GM04503 (cell line): ENCODE measurements at places on chromosomes 11 and 22.

GRCh38 chr11:106834567-106834966 is 183.7 kb downstream of the GUCY1A2 start:
- no peak for DNase-seq

DNA sequence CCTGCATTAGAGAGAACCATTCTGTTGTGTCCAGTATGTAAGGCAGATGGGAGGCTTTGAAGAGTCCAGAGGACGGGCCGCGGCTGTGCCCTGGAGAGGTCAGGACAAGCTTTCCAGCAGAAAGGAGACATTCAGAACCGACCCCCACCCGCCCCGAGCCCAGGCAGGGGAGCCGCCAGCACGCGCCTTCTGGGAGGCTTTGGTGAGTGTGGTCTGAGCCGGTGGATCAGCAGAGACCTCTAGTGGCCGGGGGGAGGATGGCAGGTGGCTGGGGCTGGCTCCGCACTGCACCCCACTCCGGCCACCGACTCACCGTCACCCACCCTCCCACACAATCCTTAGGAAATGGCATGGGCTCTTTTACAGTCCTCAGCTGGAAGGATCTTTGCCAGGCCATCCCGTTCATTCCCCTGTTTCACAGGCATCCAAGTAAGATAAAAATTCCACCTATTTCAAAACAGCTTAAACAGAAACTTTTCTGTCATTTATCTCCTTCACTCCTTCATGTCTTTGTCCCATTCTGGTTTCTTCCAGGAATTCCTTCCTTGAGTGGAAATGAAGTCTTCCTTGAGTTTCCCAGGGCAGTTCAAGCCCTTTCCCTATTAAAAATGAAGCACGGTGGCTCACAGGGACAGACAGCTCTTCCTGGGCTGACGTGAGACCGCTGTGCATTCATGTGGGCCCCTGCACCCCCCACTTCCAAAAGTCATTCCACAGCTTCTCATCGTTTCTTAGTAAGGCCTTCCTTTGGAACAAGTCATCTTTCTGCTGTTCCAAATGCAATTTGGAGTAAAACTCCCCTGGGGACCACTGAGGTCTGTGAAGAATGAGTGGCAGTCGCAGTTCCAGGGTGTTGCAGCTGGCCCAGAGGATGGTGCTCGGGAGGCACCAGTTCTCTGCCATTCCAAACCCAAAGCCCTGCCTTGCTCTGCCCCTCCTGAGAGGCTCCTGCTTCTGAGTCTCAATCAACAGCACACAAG is 91.0 kb downstream of the FEZ1 start:
- no peak for DNase-seq

DNA sequence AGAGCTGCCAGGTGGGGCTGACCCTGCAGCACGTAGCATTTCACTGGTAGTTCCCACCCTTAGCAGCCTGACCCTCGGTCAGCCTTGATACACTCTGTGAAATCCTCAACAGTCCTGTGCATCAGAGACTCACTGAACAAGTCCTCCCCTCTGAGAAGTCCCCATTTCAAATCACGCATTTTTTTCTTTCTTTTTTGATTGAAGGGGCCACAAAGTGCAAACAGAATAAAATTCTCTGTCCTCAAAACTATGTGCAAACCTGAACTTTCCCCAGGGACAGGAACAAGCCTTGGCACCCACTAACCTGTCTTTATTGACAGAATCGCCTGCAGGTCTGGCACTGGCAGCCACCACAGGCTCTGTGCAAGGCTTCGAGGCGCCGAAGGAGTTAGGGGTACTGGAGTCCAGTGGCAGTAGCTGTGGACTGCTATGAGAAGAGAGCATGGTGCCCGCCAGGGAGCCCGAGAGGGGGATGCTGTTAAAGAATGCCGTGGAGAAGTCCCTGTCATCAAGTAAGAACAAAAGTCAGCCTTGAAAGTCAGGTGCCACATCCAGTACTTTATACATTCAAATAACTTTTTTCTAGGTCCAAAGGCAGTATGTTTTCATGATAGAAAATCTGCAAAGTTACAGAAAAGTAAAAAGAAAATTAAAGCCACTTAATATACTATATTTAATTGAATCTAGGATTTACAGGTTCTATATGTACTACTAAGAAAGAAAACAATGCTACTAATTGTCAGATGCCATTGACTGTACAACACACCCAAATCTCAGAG is 53.8 kb downstream of the HIRA start:
- DNase-seq, result no peak

DNA sequence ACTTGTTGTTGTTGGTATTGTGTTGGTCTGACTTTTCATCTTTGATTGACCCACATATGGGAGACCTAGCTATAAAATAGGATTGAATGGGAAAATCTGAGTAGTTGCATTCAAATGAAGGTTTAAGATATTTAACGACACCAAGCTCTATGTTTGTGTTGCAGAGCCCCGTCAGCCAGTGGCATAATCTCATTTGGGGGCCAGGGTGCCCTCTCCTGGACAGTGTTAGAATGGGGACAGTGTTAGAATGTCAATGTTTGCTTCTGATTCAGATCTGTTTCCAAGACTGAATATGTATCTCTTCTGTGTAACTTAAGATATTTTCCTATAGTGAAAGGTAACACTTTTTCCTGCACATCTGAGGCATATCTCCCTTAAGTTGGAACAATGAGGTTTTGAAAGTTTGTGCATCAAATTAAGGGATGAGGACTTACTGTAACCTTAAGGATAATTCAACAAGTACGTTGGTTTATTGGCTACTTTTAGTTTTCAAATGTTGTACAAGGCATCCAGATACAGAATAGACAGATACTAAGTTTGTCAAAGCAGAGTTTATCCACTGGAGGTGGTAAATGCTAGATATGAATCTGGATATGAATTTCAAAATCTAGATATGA is 5.3 kb upstream of the OR52M1 start:
- no peak for DNase-seq

DNA sequence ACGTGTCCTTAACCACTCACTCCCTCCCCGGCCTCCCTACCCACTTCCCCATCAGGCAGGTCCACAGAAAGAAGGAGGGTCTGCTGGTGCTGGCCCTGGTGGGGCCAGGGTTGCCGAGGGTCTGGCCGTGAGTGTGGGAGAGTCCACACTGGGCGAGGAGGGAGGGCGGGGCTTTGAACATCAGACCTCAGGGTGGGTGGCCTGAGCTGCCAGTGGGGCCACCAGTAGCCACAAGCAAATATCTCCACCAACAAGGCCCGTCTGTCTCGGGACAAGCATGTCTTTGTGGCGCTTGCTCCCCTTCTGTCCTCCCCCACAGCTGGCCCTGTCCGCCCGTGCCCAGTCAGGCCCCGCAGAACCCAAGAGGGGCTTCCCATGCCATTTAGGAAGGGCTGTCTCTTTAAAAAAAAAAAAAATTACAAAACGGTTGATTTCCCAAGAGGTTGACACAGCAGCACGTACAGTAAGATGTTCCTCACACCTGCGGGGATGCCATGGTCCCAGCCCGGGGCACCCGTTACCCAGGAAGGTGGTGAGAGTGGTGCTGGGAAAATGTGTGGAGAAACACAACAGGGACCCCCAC is 17.7 kb upstream of the TALDO1 start:
- DNase-seq, result no peak

DNA sequence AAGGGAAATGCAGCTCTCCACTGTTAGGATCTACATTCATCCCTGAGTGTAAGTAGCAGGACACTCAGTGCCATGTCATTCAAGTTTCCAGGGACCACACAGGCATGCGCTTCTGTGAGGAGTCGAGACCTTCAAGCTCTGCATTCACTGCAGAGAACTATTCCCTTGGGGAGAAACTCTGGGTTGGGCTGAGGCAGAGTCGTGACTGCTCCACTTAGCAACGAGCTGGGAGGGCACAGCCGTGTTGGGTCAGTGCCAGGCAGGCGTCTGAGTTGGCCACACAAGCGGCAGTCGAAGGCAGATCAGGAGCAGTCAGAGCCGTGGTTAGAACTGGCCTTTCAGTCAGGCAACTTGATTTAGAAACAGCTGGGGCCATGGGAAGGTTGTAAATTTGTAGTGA is 14.7 kb downstream of the MPEG1 start:
- peak; percentile 50 for DNase-seq

DNA sequence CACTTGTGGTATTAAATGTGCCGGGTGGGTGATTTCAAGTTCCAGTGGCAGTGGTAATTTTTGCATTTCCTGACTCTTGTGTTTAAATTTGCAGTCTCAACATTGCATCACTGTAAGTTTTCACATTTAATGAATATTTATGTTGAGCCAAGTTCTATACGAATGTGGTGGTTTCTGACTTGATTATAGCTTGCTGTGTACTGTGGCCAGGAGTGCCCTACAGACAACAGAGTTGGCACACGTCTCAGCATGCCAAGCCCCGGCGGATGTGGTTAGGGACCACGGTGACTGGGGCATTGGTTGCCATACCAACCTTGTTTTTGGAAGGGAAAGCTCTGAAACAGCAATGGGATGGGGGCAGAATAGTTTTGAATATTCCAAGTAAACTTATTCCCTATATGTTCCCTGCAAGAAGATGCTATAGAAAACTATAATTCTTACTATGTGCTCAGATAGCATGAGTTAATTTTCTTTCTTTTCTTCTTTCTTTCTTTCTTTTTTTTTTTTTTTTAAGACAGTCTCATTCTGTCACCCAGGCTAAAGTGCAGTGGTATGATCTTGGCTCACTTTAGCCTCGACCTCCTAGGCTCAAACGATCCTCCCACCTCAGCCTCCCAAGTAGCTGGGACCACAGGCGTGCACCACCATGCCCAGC is 16.0 kb downstream of the ZNRF3 start:
- no peak for DNase-seq

- no peak for DNase-seq
Observed at GRCh38 chr11:68186061-68186460, 27.0 kb downstream of the KMT5B start.

GRCh38 chr11:134150195-134150903 is 73.4 kb downstream of the NCAPD3 start:
- DNase-seq, result no peak

- DNase-seq, result no peak
Observed at GRCh38 chr22:49826603-49827270, 936 bp downstream of the BRD1 start.

DNA sequence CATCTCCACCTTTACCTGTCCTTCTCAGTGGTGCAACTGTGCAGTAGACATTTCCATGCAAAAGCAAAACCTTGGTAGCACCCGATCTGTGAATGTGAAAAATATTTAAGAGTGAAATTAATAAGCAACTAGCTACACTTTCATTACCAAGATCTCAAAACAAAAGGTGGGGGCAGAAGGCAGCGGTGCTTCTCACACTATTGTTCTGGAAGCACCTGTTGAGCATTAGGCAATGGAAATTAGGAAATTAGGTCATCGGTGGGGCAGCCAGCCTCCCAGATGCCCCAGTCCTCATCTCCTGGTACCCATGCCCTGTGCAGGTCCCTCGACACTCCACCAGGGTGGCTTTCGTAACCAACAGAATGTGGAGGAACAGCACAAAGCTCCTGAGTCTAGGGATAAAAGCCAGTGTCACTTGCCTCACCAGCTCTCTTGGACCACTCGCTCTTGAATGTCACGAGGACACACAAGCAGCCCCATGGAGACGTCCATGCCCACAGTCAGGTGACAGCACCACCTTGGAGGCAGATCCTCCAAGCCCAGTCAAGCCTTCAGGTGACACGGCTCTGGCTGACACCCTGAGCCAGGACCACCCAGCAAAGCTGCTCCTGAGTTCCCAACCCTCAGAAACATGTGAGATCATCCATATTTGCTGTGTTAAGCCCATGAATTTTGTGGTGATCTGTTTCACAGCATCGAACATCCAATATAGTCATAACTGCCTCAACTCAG is 3.3 kb downstream of the LTO1 start:
- DNase-seq, result no peak

GRCh38 chr11:61949169-61950034 is 749 bp upstream of the BEST1 start:
- peak; percentile 59 for DNase-seq

DNA sequence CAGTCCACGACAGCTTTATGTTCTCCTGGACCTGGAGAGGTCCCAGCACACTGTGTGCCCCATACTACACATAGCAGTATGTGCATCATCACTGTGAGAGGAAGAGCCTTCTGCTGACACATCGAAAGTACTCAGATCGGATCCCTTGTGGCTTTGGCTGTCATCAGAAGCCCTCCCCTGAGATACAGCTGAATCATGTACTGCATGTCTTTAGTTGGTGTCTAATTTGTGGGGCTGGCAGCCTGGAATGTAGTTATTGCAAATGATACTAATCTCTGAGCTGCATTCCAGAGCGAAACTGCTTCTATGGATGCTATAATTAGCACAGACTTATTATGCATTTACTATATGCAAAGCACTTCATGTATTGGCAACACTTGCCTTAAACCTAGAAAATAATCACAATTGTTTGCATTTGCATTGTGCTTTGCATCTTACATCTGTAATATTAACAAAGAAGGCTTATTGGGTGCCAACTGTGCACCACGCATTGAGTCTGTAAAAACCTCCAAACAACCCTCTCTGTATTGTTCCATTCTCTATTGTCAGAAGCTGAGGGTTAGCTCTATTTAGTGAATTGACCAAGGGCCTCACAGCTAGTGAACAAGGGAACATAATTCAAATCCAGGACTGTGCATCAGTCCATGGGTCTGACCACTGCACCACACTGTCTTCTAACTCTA is 89.2 kb upstream of the CRTAM start:
- peak; percentile 86 for DNase-seq

GRCh38 chr11:776561-777287 is 563 bp downstream of the GATD1 start:
- DNase-seq, result no peak
